Activated CD4-positive, alpha-beta T cell treated with anti-CD3 and anti-CD28 coated beads for 1 hour (primary cell): ENCODE measurements at places on chromosomes 4 and X.

DNA sequence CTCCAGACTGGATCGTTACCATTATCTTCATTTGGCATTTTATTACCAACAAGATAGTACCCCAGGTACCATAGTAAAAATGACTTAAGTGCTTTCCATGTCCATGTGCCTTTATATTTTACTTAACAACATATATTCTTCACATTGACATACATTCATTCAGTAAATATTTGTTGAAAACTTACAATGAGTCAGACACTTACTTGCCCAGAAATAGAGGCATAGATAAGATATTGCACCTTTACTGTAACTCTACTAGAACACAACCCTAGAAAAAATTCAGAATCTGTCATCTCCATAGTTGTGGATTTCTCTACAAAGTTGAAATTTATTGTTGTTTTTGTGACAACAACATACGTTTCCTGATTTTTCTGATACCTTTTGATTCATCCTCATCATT lies 640.6 kb downstream of the RPA4 start:
- DNase-seq: no peak

DNA sequence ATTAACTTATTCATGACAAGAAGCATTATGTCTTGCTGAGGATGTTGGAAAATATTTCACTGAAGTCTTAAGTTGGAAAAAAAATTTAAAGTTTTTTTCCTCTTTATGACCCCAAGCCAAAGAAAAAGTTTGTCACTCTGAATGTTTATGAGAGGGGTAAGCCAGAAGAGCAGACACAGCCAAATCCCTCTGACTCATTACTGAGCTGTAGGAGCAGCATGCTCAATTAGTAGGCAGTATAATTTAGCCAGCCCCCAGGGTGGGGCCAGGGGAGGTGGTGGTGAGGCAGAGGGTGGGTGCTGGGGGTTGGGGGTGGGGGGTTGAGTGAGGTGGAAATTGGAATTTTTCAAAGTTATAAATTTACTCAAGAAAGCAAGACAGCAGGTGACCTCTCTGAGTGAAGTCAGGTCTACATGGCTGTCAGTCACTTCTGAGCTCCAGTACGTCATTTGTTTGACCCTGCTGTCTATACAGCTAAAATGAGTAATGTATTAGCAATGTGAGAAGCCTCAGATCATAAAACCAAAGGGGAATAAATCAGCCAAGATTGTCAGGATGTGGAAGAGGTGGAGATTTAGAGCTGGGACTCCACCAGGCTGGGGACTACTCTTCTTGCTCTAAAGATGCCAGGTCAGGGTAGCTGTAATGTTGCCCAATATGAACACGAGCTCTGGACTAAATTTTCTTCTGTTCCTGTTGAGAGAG lies 98.8 kb upstream of the NDP start:
- DNase-seq: no peak

DNA sequence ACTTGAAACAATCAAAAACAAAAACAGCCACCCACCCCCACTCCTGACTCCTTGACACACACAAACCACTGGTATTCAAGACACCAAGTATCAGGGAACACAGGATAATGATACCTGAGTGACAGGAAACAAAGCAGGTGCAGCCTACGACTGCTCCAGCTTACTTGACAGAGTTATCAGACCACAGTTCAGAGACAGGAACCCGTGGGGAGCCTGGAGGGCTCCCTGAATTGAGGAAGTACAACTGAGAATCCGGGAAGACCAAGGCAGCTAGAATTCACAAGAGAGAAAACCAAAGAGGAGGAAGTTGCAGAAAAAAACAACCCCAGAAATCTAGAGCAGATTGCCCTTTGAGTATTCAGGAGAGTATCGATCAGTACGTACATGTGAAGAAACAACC lies 20.5 kb downstream of the COMMD8 start:
- DNase-seq: no peak

DNA sequence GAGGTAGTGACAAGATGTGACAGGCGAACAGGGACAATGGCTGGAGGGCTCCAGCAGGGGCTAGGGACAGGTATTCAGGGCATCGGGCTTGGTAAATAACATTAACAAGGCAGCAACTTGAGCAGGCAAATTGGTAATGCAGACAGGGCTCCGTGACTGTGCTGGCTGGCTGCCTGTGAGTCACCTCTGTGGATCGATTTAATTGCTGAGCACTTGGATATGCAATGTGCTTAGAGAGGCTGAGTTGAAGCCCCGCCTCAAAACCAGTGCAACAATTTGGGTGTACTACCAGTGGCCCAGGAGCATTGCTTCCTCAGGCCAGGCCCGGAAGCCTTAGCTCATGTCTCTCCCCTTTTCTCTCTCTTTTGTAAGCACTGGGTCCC lies 19.5 kb downstream of the CNGA2 start:
- DNase-seq: no peak

GRCh38 chr4:97978791-97979488 lies 164.3 kb downstream of the STPG2 start:
- DNase-seq: no peak
